ENCODE measurements at places on chromosomes 16 and 17. TPM values are rescaled to one million over a fixed set of nuclear protein-coding genes. Genes with fewer than 3 reads are reported as not detected.

- peaks cover 7% of the 10 kb centered on the region for H3K27me3 ChIP-seq
- DNase-seq, result no peak
- peak overlapping the region; percentile 24 for H3K27ac ChIP-seq
Measured at GRCh38 chr17:74280093-74280513, 6.1 kb downstream of the DNAI2 start.

The TBX21 gene
- 3.9 TPM for total RNA-seq

DNA sequence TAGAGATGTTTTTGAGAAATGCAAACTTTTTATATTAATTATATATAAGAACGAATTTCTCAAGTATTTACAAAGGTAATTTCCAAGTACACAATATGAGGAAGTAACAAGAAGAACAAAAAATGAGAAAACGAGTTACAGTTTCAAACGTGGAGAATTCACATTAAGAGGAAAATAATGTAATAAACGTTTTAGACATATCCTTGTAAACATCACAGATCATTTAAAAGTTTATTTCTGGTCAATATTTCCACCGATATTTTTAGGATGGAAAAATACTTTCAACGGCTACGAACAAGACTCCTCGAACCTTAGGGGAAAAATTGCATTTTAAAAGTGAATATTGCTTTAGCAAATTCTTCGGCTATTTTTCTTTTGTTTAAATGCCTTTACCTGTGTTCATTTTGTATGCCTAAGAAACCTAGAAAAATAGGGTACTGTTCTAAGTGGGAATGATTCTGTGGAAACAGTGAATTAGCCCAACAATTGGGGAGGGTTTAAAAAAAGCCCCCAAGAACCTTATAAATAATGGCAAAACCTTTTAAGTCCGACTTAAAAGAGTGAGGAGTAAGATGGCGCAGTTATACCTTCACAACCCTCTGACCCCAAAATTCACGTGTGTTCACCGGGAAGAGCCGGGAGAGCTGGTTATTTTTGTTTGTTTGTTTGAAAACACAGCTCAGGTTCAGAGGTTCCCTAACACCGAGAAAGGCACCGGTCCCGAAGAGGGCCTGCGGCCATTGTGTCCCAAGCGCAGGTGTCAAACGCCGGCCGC, 3.3 kb downstream of the HNF1B start:
- DNase-seq, result no peak
- H3K4me3 ChIP-seq, result peak overlapping the region; percentile 53
- peaks cover 83% of the 10 kb centered on the region for H3K27me3 ChIP-seq
- no peaks in the 10 kb centered on the region for H3K36me3 ChIP-seq
- H3K27ac ChIP-seq, result peak overlapping the region; percentile 81

DNA sequence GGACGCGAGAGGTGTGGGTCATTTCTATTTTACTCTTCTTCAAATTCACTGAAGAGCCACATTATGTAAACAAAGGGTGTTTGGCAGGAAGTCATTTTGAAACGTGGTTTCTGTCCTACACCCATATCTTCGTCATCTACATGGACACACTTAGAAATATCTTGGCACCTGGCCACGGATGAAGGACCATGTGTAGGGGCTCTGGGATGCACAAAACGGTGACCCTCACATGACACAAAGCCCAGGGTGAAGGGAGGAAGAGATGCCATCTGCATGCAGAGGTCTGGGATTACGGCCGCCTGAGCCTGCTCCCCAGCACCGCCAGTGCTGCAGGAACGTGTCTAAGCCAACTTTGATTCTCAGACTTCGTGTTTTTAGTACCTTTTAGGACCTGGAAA, 130.2 kb upstream of the CHMP6 start:
- no peak overlapping the region for H3K27ac ChIP-seq
- no peaks in the 10 kb centered on the region for H3K36me3 ChIP-seq
- no peak for DNase-seq

The UMOD gene
- not detected for total RNA-seq

- H3K36me3 ChIP-seq, result no peaks in the 10 kb centered on the region
- no peak for DNase-seq
- H3K27ac ChIP-seq, result no peak overlapping the region
Measured at GRCh38 chr16:72372087-72373045, 200.4 kb upstream of the PMFBP1 start.

The CCDC102A gene
- total RNA-seq, result 11.3 TPM

GRCh38 chr16:66289986-66290385, 76.5 kb upstream of the CDH5 start:
- H3K27me3 ChIP-seq, result no peaks in the 10 kb centered on the region
- DNase-seq, result no peak
- no peak overlapping the region for H3K4me3 ChIP-seq
- no peaks in the 10 kb centered on the region for H3K4me1 ChIP-seq
- H3K27ac ChIP-seq, result no peak overlapping the region

The TPSD1 gene
- total RNA-seq, result 9.4 TPM

DNA sequence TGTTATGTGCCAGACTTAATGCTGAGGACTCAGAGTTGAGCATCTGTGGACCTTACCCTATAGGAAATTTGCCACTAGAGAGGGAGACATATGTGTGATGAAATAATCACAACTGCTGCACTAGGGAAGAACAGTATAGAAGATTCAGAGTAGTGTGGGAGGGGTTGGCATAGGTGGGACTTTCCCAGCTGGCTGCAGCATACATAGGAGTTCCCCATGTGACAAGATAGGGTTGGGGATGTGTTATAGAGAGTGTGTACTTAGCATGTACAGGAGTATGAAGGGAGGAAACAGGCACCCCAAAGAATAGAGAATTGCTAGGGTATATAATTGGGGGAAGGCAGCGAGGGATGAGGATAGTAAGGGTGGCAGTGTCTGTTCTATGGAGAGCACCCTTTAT, 2.9 kb downstream of the NUP93 start:
- no peak overlapping the region for H3K27ac ChIP-seq
- DNase-seq, result no peak
- peaks cover 16% of the 10 kb centered on the region for H3K4me1 ChIP-seq

DNA sequence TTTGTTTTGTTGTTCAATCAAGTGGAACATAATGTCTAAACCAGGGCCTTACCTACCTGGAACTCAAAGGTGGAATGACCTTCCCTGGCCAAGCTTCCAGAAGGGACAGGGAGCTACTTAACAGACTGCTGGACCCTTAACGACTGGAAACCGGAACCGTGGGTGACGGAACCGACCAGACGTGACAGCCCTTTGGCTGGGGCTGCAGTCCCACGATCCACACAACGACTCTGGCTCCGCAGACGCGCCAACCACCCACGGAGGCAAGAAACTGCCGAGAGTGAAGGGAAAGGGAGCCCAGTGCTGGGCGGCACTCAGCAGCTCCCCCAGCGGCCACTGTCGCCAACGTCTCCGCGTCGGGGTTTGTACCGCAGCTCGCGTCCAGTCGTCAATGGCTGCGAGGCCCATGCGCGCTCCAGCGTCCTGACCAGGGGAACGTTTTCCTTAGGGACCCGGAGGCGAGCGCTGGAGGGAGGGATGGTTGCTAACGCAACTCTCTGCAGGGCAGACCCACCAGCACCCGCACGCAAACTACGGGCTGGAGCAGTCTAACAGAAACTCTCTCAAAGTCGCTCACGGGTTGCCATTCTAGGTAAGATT, 5.5 kb upstream of the KIF22 start:
- DNase-seq, result peak; percentile 83
- no peaks in the 10 kb centered on the region for H3K27me3 ChIP-seq
- peaks cover 18% of the 10 kb centered on the region for H3K4me1 ChIP-seq
- H3K36me3 ChIP-seq, result no peaks in the 10 kb centered on the region
- peak overlapping the region; percentile 29 for H3K4me3 ChIP-seq

DNA sequence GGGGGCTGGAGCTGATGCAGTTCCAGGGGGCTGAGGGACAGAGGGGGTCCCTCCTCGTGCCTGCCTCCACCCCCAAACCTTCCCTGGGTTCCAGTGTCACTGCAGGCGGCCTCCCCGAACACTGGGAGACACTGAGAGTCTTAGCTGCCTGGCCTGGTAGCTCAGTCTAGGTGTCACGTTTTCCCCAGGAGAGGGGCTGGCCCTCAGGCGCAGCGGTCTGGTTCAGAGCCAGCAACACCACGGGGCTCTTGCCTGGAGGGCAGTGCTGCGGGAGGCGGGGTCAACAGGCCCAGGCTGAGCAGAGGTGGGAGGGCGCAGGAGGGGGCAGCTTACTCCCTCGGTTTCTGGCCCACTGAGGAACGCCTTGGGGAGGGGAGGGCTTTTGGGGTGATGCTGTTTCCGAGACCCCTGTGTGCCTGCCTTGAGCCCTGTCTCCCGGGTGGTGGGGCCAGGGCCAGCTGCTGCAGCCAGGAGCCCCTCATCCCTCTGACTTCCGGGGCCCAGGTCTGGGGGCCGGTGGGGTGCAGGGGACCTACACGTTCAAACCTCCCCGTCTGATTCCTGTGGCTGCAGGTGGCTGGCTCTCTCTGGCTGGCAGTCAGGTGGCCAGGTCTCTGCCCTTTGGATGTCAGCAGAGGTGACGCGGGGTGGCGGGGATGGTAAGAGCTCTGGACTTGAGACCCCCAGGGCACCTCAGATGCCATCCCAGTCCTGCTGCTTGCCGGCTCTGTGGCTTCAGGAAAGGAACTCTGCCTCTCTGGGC, 89.3 kb upstream of the GSE1 start:
- peak overlapping the region; percentile 58 for H3K27ac ChIP-seq
- DNase-seq, result peak; percentile 89
- no peaks in the 10 kb centered on the region for H3K27me3 ChIP-seq
- no peak overlapping the region for H3K4me3 ChIP-seq
- H3K36me3 ChIP-seq, result no peaks in the 10 kb centered on the region

- no peak overlapping the region for H3K4me3 ChIP-seq
- no peaks in the 10 kb centered on the region for H3K4me1 ChIP-seq
- H3K36me3 ChIP-seq, result no peaks in the 10 kb centered on the region
- no peak overlapping the region for H3K27ac ChIP-seq
- no peak for DNase-seq
- H3K27me3 ChIP-seq, result no peaks in the 10 kb centered on the region
Measured at GRCh38 chr17:55368706-55369105, 52.9 kb downstream of the MMD start.

The CD300A gene
- 17.5 TPM for total RNA-seq

DNA sequence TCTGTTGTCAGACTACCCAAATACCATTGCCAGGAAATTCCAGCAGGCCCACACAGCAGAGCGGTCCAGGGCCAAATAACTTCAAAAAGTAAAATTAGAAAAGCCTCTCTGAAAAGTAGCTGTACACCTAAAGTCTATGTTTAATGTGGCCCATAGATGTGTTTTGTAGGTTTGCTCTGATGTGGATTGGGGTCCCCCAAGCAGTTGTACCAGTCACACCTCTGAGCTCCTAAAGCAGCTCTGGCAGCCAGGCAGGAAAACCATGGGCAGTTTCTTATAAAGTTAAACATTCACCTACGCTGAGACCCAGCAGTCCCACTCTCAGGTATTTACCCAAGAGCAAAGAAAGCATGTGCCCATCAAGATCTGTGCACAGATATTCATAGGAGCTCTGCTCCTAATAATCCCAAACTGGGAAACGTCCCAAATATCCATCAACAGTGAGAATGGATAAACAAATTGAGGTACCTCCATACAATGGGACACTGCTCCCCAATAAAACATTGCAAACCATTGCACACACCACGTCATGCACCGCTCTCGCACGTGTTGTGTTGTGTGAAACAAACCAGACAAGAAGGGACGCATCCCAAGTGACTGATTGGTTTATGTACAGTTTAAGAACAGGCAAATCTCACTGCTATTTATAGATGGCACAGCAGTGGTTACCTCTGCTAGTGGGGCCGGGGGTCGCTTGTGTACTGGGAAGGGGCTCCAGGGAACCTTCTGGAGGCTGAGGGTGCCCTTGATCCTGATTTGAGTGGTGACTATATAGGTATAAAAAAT, 15.8 kb upstream of the PRM1 start:
- no peaks in the 10 kb centered on the region for H3K27me3 ChIP-seq
- H3K27ac ChIP-seq, result peak overlapping the region; percentile 71
- H3K4me3 ChIP-seq, result peak overlapping the region; percentile 16
- H3K4me1 ChIP-seq, result peaks cover 17% of the 10 kb centered on the region

DNA sequence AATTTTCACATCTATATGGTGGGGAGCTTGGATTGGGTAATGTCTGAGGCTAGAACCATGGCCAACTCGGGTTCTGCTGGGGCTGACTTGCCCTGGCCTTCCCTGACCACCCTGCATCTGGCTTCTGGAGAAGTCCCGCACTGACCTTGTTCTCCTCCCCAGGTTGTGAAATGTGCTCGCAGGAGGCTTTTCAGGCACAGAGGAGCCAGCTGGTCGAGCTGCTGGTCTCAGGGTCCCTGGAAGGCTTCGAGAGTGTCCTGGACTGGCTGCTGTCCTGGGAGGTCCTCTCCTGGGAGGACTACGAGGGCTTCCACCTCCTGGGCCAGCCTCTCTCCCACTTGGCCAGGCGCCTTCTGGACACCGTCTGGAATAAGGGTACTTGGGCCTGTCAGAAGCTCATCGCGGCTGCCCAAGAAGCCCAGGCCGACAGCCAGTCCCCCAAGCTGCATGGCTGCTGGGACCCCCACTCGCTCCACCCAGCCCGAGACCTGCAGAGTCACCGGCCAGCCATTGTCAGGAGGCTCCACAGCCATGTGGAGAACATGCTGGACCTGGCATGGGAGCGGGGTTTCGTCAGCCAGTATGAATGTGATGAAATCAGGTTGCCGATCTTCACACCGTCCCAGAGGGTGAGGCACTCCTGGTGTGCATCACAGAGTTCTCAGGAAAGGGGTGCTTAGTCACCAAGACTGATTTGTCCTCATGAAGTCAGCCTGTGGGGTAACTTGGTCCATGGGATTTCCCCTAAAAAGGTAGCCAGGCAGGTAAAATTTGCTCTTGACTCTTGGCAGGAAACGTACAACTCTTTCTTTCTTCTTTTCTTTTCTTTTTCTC, 6.1 kb downstream of the NOD2 start:
- H3K4me1 ChIP-seq, result peaks cover 30% of the 10 kb centered on the region
- no peak overlapping the region for H3K27ac ChIP-seq
- DNase-seq, result no peak
- no peaks in the 10 kb centered on the region for H3K36me3 ChIP-seq
- H3K27me3 ChIP-seq, result no peaks in the 10 kb centered on the region

- no peak overlapping the region for H3K4me3 ChIP-seq
- peak overlapping the region; percentile 55 for H3K27ac ChIP-seq
- no peaks in the 10 kb centered on the region for H3K4me1 ChIP-seq
- H3K27me3 ChIP-seq, result no peaks in the 10 kb centered on the region
- no peak for DNase-seq
Measured at GRCh38 chr17:4725646-4726310, 5.5 kb upstream of the MED11 start.

GRCh38 chr16:8874388-8874787, 5.6 kb upstream of the CARHSP1 start:
- H3K27me3 ChIP-seq, result no peaks in the 10 kb centered on the region
- H3K4me3 ChIP-seq, result no peak overlapping the region
- H3K36me3 ChIP-seq, result no peaks in the 10 kb centered on the region
- peaks cover 10% of the 10 kb centered on the region for H3K4me1 ChIP-seq
- DNase-seq, result no peak

The CD19 gene
- not detected for total RNA-seq

The PTX4 gene
- total RNA-seq, result not detected
